Germinal center (tissue), 1 donor: ENCODE measurements at places on chromosomes 7 and 10.

DNA sequence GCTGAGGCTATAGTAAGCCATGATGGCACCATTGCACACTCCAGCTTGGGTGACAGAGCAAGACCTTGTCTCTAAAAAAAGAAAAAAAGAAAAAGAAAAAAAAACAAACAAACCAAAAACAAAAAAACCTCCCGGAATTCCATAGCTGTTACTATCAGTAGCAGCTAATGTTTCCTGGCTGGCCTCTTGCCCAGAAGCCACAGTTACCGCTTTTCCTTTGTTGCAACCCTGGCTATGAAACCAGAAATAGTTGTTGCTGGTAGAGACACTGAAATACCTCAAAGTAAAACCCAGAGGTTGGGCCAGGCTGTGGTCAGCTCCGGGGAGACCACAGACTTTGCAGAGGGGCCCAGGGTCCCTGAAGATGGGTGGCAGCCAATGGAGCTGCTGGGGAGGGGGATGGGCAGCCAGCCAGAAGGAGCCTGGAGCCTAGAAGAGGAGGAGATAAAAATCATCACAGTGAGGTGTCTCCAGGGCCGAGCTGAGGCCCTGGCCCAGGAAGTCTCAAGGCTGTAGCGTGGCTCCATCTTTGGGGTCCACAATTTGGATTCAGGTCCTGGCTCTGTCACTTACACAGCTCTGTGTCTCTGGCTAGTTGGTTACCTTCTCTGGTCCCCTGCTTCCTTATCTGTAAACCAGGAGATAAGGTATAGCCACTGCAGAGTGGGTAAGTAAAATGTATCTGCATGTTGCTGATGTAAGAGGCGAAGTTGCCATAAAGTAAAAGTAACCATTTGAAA lies 3.4 kb upstream of the CHST12 start:
- no peak for DNase-seq

DNA sequence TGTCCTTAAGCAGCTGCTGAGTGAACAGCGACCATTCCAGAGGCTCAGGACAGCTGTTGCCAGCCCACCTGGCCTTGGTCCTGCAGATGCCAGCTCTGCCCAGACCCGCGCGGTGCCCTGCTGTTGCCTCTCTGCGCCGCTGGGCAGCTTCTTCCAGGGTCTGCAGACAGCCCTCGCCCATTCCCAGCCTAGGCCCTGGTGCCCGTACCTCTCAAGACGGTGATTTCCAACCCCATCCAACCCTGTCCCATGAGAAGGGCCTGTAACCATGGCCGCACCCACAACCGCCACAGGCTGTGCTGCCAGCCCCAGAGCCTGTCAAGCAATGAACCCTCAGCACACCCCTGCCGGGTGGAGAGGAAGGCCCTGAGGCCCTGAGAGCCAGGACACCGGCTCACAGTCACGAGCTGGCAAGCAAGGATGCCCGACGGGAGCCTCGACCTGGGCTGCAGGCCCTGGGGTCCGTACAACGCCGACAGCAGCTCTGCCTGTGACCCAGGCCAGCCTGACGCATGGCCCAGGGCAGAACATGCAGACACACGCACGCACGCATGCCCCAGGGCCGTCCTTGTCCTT lies 231.9 kb downstream of the MAD1L1 start:
- no peak for DNase-seq

DNA sequence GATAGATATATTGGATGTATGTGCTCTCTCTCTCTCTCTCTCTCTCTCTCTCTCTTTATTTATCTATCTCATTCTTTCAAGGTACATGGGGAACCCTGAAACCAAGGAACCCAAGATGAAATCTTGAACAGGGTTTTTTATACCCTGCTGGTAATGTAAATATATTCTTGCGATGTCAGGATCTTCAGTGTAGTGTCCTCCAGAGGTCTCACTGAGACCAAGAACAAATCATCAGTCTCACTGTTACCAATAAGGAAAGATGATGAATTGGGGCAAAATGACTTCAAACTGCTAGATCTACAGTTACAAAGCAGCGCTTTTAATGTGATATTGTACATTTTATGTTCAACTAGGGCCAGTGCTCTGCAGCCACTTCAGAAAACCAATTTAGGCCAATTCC lies 423.5 kb downstream of the ANKRD7 start:
- DNase-seq = no peak

DNA sequence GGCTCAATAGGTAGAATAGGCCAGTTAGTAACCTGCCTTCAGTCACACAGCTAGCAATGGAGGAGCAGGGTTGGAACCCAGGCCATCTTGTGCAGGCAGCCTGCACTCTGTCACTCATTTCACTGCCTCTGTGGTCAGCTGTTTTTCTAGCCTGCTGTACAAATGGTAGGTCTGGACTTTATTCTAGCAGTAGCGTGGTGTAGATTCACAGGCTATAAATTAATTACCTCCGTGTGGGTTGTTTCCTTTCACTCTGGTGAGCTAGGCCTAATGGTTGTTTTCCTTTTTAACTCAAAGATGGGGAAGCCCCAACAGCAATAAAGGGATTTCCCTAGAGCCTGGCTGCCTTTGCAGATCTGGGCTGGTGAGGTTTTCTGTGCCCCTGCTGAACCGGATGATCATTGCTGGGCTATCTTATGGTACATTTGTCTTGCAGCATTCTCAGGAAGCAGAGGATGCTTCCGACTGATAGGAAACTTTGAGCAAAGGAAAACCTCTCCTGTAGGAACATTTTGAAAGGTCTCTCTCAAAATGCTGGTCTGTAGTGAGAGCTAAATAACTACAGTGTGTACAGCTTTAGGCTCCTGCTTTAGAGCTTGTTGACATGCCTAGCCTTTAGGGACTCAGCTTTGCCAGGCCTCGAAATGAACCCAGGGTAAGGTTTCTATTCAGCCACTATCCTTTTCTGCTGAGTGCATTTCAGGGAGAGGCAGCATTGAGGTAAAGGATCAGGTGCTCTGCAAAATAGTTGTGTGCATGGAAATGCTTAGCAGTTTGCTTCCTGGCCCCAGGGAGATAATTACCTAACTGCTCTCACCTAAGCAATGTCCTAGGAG lies 157.4 kb downstream of the ST7 start:
- peak; percentile 22 for DNase-seq

DNA sequence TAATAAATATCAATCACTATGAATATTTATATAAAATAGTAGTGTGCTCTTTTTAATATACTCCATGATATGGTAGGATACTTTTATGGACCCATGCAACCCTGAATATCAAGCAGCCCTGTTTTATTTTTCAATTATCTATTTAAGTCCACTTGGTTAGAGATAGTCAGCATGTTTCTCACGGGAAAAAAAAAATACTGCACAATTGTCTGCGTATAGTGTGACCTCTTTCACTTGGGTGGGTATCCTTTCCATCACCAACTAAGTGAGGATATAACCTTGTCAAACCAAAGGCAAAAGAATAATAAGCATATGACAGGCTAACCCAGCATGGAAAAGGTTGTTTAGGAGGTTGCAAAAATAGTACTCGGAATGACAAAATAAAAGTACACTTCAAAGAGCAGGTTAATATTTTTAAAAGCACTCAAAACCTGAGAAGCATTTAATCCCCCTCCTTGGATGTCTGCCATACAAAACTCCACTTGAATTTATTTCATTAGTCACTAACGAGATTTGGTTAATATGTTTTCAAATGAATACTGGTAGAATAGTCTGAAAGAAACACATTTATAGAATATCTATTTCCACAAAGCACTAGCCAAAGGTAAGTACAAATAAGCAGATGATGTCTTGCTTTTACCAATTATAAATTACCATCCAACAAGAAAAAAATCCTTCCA lies 76.5 kb downstream of the IMMP2L start:
- no peak for DNase-seq

DNA sequence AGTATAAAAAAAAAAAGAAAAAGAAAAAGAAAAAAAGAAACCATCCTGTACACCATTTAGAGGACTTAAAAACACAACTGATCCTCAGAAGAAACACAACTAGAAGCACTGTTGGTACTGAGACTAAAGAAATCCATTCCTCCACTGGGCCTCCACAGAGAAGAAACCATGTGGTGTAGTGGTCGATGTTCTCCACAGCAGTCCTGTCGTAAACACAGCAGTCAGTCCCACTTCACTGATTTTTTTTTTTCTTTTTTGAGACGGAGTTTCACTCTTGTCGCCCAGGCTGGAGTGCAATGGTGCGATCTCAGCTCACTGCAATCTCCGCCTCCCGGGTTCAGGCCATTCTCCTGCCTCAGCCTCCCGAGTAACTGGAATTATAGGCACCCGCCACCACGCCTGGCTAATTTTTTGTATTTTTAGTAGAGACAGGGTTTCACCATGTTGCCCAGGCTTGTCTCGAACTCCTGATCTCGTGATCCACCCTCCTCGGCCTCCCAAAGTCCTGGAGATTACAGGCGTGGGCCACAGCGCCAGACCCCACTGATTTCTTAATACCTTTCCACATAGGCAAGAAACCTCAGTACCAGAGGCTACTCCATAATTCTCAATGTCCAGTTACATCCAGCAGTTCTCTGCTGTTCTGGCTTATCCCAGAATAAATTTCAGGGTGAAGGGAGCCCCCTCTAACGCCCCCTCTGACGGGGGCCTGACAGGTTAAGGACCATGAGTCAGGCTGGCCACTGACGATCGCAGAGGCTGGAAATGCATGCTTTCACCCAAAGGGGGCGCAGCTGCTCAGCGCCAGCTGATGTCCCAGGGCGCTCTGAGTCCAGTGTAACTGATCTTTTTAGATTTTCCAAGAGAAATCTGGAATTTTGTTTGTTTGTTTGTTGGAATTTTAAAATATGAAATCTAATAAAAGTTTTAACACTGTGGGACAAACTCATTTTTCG lies 24.8 kb upstream of the FFAR4 start:
- DNase-seq = no peak

DNA sequence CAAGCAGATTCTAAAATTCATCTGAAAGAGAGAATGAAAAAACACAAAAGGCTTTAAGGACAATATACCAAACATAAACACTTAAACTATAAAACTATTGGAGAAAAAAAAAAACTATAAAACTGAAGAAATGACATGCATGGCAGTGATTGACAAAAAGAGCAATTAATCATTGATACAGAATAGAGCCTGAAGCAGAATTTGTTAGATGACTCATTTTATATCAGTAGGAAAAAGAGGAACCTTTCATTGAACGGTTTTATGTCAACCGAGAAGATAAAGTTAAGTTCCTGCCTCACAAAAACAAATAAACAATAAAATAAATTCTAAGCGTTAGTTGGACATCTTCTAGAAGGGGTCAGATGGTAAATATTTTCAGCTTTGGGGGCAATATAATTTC lies 23.3 kb downstream of the NPY start:
- no peak for DNase-seq

GRCh38 chr7:9071160-9071762 lies 637.9 kb downstream of the NXPH1 start:
- no peak for DNase-seq

DNA sequence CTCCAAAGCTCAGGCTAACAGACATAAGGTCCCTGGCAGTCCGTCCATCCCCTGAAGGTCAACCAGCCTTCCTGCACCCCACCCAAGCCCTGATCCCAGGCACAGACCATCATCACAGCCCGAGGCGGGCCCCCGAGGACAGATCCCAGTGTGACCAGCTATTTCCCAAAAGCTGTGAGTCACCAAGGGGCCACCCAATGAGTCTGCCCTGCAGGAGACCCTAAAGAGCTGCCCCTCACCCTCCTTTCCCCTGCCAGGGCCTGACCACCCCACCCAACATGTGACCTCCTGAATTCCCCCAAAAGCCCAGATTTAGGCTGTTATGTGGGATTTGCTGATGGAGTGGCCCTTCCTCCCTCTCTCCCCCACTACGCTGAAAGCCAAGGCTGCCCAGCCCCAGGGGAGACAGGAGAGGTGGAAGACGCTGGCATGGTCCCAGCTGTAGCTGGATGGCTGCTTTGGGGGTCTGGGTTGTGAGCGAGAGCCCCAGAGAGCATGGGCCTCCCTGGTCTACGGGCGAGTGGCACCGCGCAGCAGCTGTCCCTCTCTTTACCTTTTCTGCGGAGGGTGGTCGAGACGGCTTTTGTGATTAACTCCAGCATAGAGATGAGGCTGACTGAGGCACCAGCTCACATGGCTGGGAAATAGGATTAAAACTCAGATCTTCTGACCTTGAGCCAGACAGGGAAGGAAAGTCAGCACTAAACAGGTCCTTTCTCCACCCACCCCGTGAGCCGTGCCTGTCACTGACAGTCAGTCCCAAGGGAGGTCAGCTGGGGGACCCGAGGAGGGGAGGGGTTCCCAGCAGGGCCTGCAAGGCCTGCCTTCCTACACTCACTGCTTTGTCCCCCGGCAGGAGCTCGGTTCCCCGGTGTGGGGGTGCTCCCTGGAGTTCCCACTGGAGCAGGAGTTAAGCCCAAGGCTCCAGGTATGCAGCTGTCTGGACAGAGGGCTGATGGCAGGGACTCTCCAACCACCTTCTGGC lies 16.7 kb downstream of the ELN start:
- no peak for DNase-seq

GRCh38 chr10:50540826-50541122 lies 83.0 kb downstream of the SGMS1 start:
- DNase-seq = no peak

GRCh38 chr10:89398003-89398749 lies 5.8 kb downstream of the IFIT1 start:
- DNase-seq = no peak

GRCh38 chr7:140284062-140284461 lies 107.3 kb upstream of the KDM7A start:
- DNase-seq = no peak

GRCh38 chr7:135389971-135390370 lies 119.9 kb downstream of the CNOT4 start:
- DNase-seq = no peak

- DNase-seq = no peak
Measured at GRCh38 chr10:111762114-111762513, 421.5 kb downstream of the GPAM start.

GRCh38 chr10:79585870-79586527 lies 24.7 kb upstream of the SFTPA1 start:
- DNase-seq = no peak

GRCh38 chr7:12683678-12684585 lies 3.5 kb upstream of the ARL4A start:
- no peak for DNase-seq

DNA sequence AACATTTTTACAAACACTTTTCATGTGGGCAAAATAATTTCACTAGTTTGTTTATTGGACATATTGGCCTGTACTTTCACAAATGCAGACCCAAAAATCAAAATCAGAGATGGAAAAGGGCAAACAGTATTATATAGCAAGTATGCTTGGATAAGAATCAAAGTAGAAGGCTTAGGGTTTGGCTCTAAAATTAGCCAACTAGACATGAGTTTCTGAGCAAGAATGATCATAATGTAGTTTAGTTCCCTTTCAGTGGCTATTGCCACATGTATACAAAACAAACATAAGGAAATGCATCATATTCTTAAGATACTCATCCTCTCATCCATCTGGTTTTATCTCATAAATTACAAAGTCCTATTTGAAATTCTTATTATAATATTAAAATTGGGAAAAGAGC lies 132.5 kb downstream of the IMMP2L start:
- no peak for DNase-seq

DNA sequence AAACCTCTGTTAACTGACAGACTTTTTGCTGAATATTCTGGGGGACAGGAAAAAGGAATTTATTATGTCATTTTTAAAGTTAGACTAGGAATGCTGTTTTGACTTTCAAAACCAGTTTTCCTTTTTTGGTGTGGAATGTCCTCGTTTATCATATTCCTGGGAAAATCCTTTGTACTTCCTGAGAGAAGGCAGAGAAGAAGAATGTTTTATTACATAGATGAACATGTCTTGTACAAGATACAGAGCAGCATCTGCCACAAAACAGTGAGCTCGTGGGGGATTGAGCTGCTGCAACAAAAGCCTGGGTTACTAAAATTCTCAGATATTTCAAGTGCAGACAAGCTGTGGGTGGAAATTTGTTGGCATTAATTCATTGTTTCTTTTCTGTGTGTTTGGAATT lies 20.2 kb downstream of the MCU start:
- no peak for DNase-seq

- DNase-seq = no peak
Measured at GRCh38 chr7:107609811-107610261, 29.8 kb downstream of the BCAP29 start.
